T-helper 2 cell (primary cell): ENCODE measurements at places on chromosomes 13 and 19.
A peak's percentile ranks its signal among the peaks of the same experiment; 100 is the strongest.

- DNase-seq: peak; percentile 45
Observed at GRCh38 chr19:5804516-5805461, at the start of gene NRTN. Gene NRTN, plus strand, starts transcription at chr19:5805067. Its CDS starts 19,099 bp downstream, at chr19:5824166.

DNA sequence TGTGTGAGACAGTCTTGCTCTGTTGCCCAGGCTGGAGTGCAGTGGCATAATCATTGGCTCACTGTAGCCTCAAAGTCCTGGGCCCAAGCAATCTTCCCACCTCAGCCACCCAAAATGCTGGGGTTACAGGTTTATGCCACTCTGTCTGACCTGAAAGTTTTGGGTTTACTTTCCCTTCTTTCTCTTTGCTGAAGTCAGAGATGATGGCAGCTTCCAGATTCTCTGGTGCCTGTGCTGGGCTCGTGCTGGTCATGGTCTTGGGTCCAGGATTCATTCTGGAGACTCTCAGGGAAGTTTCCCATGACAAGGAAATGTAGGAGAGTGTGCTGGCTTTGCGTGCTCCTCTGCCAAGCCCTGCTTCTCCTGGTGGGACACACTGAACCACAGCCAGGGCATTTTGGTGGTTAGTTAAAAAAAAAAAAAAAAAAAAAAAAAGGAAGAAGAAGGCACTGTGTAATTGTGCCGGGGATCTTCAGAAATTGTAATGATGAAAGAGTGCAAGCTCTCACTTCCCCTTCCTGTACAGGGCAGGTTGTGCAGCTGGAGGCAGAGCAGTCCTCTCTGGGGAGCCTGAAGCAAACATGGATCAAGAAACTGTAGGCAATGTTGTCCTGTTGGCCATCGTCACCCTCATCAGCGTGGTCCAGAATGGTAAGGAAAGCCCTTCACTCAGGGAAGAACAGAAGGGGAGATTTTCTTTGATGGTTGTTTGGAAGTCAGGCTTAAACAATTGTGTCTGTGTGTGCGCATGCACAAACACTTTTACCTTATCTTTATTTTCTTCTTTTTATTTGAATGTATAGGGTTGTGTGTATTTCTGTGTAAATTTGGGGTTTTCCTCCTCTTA lies at the start of gene ALOX5AP:
TSS of gene ALOX5AP (plus strand) at position 519 of the 847 bp plus-strand sequence. CDS start at position 582, 63 bp downstream.
- peak; percentile 13 for DNase-seq

- DNase-seq: no peak
Observed at GRCh38 chr13:76175961-76176725, 540.0 kb downstream of the LMO7 start.

GRCh38 chr13:72886272-72887067 lies 104.5 kb downstream of the PIBF1 start:
- DNase-seq: no peak

- DNase-seq: no peak
Observed at GRCh38 chr13:105276571-105276970, 1258.9 kb downstream of the EFNB2 start.

GRCh38 chr13:31029102-31029501 lies 96.6 kb downstream of the TEX26 start:
- DNase-seq: no peak

DNA sequence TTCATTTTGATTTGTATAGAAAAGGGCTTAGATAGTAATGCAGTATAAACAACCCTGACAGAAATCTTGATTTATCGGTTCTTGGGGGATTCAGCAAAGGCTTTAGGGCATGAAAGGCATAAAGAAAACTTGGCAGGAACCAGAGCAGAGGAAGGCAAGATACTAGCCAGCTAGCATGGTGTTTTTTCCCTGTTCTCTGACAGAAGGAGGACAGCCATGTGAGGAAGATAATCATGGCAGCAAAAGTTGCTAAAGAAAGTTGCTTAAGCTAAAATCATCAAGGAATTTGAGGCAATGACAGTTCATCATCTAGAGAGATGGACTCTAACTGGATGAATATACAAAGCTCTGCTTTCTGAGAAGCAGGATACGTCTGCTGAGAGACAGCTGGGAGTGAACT lies 294.1 kb downstream of the KCNRG start:
- no peak for DNase-seq

DNA sequence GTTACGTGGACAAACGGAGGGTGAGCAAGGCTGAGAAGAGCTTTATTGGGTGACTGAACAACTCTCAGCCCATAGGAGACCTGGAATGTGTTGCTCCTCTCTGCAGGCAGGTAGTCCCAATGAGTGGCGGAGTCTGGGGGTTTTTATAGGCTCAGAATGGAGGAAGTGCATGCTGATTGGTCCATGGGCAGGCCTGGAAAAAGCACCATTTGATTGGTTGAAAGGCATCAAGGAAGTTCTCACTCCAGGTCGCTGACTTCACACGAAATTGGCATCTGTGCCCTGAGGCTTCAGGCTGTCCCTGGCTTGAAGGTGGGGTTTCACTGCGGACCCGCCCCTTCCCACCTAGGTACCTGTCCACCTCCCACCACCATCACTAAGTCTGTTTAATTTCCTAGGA lies 65.4 kb downstream of the SPATA13 start:
- no peak for DNase-seq

GRCh38 chr13:102862624-102863210 lies 16.9 kb downstream of the ERCC5 start:
- no peak for DNase-seq

DNA sequence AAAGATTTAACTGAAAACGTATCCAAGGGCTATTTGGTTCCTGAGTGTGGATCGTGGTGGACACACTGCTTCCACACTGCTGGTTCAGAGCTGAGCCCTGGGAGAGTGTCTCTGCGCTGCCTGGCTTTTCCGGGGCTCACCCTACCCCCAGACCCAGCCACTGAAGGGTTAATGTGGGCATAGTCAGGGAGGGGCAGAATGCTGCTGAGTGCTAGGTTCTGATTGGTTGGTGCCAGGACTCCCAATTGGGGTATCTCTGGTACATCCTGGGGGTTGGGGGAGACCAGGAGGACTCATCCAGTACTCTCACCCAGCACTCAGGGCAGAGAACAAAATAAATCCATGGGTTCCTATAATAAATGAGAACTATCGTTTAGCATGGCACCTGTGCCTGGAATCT lies 142.3 kb downstream of the CACNA1A start:
- DNase-seq: no peak

GRCh38 chr13:29125934-29126424 lies 305.8 kb downstream of the MTUS2 start:
- no peak for DNase-seq

- DNase-seq: no peak
Observed at GRCh38 chr19:29812080-29812880, 489 bp downstream of the CCNE1 start.

DNA sequence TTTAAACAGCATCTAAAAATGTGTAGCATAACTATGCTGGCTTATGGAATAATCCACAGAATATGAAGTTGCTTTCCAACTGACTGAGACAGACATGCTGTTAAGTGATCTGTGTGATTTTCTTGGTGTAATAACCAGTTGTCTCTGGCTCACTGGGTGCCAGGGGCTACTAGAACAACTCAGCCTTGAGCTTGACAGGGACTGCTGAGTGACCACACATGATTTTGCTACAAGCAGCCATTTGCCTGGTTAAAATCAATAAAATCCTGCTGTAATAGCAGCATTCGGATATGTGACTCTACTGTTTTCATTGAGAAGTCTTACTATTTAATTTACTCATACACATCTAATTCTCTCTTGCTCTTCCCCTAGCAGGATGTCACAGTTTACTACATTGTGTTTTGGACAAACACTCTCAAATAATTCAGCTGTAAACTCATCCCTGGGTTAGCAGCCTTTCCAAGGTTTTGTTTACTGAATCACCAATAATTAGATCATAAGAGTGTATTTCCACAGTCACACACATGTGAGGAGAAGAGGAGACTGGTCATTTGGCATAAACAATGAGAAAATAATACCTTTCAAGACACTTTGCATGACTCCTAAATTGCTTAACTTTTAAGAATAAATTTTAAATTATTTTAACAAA lies 426.2 kb downstream of the PCDH9 start:
- DNase-seq: no peak

DNA sequence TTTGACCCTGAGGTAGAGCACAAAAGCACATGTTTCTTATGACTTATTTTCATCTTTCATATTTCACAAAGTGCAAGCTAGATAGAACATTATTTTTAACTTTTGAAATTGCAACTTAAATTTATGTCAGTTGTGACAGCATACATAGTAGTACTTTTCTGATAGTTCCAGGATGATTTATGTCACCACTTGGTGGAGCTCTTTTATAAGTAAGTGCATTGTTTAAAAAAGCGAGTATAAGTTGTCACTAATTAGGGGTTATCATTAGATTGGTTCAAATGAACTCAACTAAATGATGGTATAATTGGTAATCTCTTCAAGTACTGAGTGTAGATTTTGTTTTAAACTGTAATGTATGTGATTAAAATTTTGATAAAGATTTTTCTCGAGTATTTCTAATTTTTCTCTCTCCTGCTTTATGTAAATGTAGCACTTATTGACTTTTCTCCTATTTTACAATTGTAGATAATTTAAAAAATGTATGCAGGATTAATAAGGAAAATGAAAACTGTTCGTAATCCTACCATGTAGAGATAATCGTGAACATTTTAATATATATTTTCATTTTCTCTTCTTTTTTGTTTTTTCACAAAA lies 31.1 kb downstream of the RB1 start:
- DNase-seq: no peak

GRCh38 chr13:72651144-72651543 lies 76.3 kb downstream of the MZT1 start:
- no peak for DNase-seq

DNA sequence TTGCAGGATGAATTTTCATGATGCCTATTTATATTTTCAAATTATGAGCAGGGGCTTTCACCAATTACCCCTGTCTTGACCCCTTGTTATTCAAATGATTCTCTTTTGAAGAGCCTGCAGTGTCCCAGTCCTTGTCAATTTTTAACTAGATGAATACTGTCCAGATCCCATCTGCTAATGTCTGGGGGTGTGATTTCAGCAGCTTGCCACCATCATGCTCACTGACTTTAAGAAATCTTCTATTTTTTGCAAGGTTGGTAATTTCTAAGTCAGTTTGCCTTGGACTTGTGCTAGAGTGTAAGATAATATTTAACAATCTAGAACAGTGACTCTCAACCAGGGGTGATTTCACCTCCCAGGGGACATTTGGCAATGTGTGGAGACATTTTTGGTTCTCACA lies 106.0 kb downstream of the CACNA1A start:
- DNase-seq: no peak

DNA sequence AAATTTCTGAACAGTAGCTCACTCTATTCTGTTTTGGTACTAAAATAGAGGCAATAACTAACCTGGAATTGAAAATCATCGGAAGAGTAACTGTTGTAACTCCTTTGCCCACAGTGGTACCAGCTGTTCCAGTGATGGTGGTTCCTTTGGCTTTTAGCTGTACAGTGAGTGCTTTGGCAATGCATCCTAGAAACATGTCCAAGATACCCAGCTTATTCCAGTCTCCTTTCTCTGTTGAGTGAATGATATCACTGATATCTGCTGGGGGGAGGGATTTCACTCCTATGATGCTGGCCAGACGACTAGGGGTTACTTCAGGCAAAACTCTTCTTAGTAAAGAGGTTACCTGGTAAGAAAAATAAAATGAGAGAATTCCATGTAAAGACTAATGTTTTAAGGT lies 40.6 kb upstream of the FBXL3 start:
- no peak for DNase-seq

DNA sequence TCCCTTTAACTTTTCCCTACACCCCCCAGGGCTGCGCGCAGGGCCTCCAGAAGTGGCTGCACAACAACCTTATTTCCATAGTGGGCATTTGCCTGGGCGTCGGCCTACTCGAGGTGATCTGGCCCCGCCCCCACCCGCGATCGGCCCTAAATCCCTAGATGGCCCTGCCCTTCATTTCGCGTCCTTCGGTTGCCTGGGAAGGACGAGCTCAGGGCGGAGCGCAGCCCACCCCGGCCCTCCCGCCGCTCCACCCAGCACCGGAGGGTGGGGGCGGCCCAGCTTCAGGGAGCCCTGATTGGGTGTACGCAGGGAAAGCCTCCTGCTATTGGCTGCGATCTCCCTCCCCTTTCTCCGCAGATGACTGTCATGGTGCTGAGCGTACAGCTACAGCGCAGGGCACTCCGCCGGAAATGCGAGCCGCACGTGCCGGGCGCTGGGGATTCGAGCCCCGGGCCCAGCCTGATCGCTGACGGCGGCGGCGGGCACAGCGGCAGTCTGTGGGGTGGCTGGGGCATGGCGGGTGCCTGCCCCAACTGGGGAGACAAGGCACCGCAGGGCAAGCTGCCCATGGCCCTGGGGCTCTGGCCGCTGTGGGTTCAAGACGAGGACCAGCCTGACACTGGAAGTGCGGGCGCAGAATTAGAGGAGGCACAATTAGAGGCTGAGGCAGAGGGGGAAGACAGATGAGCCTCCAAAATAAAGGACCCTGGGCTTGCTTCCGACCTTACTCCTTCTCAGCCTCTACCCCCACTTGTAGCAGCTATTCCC lies 4.3 kb downstream of the CD37 start:
- DNase-seq: no peak

DNA sequence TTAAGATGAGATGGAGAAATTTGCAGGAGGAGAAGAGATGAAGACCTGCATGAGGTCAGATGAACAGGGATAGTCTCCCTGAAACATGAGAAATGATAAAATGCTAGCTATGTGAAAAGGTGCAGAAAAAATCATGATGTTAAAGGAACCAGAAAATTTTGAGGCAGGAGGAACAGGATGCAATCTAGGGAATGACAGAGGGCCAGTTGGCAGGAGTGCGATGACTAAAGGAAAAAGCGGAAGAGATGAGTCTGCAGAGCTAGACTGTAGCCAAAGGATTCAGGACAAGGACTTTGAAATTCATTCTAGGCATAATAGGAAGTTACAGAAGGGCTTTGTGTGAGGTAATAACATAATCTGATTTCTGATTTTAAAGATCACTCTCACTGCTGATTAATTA lies 77.9 kb downstream of the TRPC4 start:
- DNase-seq: no peak

DNA sequence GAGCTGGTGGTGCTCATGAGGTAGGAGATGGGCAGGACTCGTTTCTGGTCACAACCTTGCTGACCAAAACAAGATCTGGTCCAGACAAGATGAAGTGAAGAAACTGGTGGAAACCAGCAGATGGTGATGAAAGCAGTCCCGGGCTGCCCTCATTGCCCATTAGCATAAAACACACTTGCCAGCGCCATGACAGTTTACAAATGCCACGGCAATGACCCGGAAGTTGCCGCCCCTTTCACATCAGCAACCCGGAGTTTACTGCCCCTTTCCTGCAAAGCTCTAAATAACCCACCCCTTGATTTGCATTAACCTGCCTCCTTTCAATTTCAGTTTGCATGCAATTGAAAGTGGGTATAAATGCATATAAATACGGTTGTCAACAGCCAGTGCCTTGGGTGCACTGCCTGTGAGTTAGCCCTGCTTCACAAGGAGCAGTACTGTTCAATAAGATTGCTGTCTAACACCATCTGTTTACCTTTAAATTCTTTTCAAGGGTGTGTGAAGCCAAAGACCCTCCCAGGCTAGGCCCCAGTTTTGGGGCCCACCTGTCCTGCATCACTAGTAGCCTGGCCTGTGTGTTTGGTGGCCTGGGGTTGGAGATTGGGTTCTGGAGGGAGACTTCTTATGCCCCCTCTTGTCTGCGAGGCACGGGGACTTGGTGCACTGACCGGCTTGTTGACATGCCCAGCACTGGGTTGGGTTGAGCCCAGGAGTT lies 38.8 kb downstream of the CHST8 start:
- no peak for DNase-seq

- no peak for DNase-seq
Observed at GRCh38 chr13:104634016-104634415, 1567.8 kb upstream of the SLC10A2 start.
